ENCODE measurements at places on chromosomes 1 and 21.

DNA sequence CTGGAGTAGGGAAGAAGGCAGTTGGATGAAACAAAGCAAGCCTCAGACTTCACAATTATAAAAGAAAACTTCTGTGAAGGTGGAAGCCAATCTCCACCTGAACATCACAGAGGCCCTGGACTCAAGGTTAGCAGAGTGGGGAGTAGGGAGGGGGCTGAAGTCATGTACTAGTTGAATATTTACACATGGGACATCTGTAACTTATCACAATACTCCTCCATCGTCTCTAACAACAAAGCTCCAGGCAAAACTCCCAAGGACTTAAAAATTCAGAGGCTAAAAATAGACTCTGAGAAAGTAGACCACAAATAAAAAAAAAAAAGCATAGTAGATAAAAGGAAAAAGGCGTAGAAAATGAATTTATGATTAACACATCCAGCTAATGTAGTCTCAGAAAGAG, 326.3 kb upstream of the PKN2 start:
- DNase-seq, result no peak

DNA sequence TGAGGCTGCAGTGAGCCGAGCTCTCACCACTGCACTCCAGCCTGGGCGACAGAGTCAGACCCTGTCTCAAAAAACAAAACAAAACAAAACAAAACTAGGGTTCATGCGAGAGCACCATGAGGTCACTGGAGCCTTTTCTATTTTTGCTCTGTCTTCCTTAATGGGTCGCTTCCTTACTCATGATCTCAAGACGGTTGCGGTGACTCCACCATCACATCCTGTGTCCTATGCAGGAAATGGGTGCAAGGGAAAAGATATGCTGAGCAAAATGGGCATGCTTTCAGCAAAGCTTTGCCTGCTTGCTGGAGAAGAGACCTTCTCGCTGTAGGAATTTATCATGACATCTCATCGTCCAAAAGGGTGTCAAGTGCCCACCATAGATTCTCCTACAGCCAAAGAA, 36.4 kb downstream of the WNT9A start:
- no peak for DNase-seq

DNA sequence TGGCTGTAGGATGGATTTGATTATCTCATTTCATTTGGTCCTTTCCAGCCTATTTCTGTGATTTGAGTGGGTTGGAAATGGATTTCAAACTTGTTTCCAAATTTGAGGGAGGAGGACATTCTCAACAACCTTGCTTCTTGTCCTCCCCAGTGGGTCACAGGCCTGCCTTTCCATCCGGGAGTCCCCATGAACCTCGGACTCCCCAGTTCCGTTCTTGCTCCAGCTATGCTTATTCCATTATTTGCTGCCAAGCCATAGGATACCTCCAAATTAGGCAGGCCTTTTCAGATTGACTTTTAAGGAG, 97.8 kb downstream of the DUSP10 start:
- no peak for DNase-seq

DNA sequence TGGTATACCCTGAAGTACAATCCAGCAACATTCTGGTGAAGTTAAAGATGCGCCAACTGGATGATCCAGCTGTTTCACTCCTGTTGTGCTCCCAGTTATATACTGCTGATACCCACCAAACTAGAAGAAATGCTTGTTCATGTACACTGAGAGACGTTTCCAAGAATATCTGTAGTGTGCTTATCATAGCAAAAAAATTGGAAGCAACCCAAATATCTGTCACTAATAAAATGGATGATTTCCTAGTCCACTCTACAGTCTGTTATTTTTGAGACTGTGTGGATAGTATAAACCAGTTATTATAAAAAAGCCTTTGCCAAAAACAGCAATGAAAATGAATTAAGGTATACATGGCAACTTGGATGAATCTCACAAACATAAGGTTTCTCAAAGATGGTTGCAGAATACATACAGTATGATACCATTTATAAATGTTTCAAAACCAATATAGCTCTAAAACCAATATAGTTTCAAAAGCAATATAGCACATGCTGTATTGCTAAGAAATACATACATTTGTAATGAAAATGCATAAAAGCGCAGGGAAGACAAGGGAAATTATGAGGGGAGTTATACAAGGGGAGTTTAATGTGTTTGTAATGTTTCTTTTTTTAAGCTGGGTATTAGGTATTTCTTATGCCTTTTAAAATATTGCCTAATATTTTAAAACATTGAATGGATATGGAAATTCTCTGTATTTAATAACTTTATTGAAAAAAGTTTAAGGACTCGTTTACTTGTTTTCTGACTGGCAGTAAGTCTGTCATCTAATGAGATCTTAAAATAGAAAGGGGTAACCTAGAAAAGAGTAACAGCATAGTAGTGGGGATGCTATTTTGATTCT, 36.5 kb downstream of the GPSM2 start:
- no peak for DNase-seq

DNA sequence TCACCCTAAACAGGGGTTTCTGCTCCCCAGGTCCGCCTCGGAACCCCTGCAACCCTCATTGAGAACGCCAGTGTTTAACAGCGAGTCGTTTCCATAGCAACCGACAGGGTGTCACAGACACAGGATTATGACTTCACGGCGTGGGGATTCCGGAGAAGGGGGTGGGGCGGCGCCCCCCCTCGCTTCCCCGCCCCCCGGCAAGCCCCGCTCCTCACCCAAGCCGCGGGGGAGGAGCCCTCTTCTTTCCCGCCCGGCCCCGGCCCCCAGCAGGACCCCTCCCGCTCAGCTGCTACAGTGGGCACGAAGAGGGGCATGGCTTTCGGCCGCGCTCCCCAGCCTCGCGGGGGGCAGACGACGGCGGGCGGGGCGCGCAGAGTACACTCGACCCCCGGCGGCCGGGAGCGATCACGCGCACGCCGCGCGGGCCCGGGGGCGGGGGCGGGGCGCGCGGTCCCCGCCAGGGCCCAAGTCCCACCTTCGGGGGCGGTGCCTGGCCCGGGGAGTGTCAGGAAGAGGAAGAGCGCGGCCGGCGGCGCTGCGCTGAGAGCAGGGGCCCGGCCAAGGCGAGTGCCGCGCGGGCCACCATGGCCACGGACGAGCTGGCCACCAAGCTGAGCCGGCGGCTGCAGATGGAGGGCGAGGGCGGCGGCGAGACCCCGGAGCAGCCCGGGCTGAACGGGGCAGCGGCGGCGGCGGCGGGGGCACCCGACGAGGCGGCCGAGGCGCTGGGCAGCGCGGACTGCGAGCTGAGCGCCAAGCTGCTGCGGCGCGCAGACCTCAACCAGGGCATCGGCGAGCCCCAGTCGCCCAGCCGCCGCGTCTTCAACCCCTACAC, at the start of gene EFHD2:
Gene EFHD2 (plus strand): TSS at position 501 of the 835 bp plus-strand sequence. CDS start 84 bp downstream, at position 585.
- peak; percentile 89 for DNase-seq

- no peak for DNase-seq
Observed at GRCh38 chr1:88453295-88453694, 230.8 kb upstream of the PKN2 start.

DNA sequence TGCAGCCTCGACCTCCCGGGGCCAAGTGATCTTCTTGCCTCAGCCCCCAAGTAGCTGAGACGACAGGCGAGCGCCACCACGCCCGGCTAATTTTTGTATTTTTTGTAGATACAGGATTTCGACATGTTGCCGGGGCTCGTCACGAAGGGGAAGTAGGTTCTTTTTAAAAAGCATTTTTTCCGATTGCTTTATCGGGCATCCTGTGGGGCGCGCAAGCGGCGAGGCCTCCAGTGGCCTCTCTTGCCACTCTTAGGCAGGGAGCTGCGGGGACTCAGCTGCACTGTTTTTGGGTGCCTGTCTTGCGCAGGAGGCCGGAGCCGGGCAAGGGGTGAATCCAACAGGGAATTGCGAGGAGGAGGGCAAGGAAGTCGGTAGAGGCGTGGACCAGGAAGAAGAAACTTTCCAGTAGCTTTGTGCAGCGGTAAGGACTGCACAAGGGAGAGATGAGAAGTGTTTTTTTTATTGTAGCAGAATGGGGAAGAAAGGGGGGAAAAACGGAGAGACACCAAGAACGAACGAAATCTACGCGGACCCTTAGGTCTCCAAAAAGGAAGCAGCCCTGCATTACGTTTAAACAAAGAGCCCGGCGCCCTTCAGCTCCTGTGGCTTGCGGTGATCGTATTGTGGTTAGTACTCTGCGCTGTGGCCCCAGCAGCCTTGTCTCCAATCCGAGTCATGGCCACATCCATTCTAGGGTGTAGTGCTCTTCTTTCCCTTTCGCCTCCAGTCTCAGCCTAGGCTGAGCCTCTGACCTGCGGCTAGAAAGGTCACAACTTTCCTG, 164.8 kb downstream of the PPIAL4G start:
- DNase-seq, result peak; percentile 22

DNA sequence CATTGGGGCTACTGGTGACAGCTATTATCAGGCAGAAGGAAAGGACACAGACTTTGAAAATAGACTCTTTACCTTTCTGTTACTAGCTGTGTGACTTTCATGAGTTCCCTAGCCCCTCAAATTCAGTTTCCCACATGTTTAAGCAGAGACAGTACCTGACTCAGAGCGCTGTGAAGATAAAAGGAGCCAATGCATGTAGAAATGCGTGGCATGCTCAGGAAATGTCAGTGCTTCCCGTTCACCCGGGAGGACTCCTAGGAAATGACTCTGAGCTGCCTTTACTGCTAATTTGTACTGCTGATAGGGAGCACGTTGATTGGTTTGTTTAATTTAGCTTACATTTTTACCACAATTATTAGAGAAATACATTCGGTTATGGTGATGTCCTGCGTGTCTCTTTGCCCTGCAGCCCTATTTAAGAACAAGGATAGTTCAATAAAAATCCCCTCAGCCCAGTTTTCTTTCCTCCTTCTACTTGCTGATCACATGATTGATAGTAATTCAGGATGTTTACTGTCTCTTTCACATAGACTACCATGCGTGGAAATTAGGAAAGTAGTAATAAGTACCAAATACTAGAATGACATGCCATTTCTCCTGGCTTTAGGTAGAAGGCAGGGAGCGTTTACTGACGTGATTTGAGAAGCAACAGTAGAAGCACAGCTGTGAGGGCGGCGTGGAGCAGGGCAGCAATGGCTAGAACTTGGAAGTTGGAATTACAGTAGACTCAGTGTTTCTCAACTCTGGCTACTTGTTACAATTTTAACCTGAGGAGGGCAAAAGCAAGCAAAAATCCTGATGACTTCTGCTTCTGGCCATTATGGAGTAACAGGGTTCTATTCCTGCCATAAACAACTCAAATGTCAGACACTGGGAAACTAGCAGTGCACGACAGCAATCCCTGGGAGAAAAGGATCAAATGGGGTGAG, 15.9 kb downstream of the PDIK1L start:
- peak; percentile 9 for DNase-seq

GRCh38 chr1:41888756-41889155, 30.0 kb downstream of the HIVEP3 start:
- DNase-seq, result no peak

Data from T-helper 22 cell (primary cell).